ENCODE measurements at places on chromosomes 11 and 22.

- DNase-seq: no peak
These were observed 343.3 kb upstream of the CTSC start for GRCh38 chr11:88680806-88681205.

DNA sequence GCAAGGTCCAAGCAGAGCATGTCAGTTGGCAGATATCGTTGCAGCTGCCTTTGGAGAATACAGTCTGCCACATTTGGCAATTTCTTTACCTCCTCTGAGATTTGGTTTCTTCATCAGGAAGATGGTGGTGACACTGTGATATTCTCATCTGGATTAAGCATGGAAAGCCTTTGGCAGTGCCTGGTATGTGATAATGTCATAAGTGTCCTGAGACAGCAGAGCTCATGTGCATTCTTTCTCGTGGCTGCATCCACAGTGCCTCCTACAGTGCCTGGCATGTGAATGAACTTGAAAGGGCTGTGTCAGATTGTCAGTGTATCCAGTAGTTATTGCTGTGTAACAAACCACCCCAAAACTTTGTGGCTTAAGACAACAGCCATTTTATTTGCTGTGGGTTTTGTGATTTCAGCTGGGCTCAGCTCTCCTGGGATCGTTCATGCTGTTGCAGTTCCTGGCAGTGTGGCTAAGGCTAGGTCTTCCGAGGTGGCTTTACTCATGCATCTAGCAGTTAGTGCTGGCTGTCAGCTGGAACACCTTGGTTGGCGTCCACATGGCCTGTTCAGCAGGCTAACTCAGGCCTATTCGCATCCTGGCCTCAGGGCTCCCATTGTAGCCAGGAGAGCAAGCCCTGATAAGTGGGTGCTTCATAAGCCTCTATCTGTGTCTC lies 35.7 kb upstream of the MICAL2 start:
- no peak for DNase-seq

GRCh38 chr22:24894220-24894975 lies 52.1 kb downstream of the LHFPL7 start:
- DNase-seq: peak; percentile 24

GRCh38 chr22:50270666-50271394 lies 650 bp upstream of the MAPK11 start:
- peak; percentile 88 for DNase-seq

DNA sequence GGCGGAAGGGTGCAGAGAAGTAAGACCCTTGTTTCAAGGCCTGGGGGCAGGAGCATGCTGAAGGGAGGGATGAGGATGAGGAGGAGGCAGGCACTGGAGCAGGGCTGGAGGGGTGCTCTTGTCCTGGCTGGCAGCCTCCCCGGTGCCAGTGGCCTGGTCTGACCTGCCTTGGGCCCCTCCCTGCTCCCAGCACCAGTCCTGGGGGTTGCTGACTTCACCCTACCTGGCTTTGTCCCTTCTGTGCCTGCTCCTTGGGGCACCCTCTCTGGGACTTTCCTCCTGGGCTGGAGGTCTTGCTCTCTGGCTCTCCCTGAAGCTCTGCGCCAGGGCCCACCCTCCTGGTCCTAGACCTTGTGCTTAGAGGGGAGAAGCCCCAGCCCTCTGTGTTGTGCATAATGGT lies 4.7 kb upstream of the FLRT1 start:
- DNase-seq: no peak

DNA sequence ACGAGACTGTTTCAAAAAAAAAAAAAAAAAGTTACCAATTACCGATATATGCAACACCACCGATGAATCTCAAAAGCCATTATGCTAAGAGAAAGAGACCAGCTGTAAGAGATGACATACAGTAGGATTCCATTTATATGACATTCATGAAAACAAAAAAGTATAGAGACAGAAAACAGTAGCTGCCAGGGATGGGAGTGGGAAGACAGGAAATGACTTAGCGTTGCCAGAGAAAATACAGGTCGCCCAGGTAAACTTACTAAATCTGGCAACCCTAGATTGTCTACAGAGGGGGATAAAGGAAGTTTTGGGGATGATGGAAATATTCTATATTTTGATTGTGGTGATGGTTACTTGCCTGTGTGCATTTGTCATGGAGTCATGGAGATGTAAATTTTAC lies 7.9 kb upstream of the C11orf24 start:
- no peak for DNase-seq

- peak; percentile 95 for DNase-seq
These were observed 14.8 kb upstream of the RPS3 start for GRCh38 chr11:75384438-75385080.

GRCh38 chr11:965206-965775 lies 39.6 kb downstream of the AP2A2 start:
- DNase-seq: no peak

GRCh38 chr11:46381048-46381818 lies at the start of gene MDK:
MDK (plus strand) TSS chr11:46381669; CDS start chr11:46382058, 389 bp downstream.
- peak; percentile 46 for DNase-seq

- DNase-seq: no peak
These were observed 37.7 kb upstream of the CCND1 start for GRCh38 chr11:69603111-69603836.

DNA sequence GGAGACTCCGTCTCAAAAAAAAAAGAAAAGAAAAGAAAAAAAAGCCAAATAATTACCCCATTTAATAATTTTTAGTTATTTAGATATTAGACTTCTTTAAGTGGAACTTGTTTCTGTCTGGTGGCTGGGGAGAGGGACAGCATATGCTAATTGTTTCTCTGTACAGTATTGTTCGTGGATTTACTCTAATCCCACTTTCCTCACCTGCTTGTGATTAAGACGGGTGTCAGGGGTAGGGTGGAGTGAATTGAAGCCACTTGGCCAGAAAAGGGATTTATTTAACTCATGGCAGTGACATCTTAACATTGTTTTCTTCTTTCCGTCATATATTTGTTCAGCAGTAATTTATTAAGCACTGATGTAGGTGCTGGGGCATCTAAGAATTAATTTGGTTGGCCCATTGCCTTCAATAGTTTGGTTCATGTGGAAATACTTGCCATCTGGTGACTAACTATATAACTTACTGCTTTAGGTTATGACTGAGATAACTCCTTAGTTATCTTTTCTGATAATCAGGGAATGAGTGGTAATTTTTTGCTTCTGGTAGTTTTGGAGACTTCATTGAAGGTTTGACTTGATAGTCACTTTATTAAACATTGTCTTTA lies 4.6 kb downstream of the TNRC6B start:
- no peak for DNase-seq

DNA sequence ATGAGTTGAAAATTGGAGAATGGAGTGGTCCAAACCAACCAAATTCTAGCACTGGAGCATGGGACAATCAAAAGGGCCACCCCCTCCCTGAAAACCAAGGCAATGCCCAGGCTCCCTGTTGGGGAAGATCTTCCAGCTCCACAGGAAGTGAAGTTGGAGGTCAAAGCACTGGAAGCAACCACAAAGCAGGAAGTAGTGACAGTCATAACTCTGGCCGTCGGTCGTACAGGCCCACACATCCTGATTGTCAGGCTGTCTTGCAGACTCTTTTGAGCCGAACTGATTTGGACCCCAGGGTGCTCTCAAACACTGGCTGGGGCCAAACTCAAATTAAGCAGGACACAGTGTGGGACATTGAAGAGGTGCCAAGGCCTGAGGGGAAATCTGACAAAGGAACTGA lies 80.5 kb upstream of the ADSL start:
- DNase-seq: peak; percentile 67

DNA sequence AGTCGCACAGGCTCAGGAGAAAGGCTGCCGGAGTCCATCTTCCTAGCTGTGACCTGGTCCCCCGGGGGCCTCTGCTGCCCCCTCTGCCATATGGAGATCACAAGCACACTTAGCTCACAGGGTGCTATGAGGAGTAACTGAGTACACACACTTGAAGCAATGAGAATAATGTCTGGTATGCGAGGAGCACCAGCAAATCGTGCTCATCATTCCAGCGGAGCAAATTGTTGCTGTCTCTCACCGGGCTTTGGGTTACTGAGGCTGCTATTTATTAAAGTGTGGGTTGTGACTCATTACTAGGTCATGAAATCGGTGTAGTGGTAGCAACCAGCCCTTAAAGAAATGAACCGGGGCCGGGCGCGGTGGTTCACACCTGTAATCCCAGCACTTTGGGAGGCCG lies 48.1 kb upstream of the EIF3D start:
- no peak for DNase-seq

DNA sequence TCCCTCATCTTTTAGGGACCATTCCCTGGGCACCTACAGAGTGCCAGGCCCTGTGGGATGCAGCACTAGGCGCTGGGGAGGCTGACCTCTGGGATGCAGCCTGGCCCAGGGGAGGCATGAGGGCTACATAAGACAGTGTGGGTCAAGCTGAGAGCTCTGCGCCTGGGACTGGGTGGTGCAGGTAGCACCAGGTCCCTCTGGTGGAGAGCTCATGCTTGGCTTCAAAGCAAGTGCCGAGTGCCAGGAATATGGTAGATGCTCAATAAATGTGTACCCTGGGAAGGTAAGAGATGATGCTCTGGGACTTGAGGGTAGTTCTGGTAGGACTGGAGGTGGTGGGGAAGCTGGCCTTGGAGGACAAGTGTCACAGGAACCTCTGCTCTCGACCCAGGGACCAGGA lies 2.0 kb upstream of the MPPED1 start:
- DNase-seq: no peak

DNA sequence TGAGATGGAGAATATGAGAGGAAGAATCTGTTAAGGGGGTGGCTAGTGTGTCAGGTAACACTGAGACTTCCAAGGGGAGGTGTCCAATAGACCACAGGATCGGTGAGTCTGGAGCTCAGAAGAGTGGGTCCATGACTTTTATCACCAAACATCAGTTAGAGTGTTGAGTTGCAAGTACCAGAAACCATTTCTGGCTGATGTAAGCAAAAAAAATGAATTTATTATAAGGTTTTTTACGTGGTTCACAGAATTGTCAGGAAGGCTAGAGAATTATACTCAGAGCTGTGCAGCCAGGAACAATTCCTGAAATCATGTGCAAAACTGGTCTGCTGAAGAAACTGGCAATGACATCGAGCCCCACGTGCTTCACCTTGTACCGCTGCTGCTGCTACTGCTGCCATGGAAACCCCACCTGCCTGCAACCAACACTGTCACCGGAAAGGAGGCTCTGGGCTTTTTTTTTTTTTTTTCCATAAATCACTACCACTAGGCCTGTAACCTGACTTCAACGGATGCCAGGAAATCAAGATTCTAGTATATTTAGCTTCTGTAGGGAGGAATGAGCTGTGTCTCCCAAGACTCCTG lies 16.6 kb upstream of the STK33 start:
- peak; percentile 29 for DNase-seq

GRCh38 chr11:108568195-108568858 lies 25.2 kb downstream of the EXPH5 start:
- DNase-seq: no peak

GRCh38 chr11:9838961-9839360 lies 175.1 kb downstream of the SWAP70 start:
- DNase-seq: no peak

- peak; percentile 98 for DNase-seq
These were observed 7.0 kb upstream of the GAB2 start for GRCh38 chr11:78424334-78425270.

Measured in suppressor macrophage treated with lipopolysaccharide for 1 hour (primary cell).